ENCODE measurements at places on chromosomes 16 and 17.

- no peak for DNase-seq
Measured at GRCh38 chr16:1592446-1592845, 19.4 kb downstream of the IFT140 start.

GRCh38 chr16:86567701-86568581 is 1.3 kb downstream of the FOXC2 start:
- DNase-seq: no peak

DNA sequence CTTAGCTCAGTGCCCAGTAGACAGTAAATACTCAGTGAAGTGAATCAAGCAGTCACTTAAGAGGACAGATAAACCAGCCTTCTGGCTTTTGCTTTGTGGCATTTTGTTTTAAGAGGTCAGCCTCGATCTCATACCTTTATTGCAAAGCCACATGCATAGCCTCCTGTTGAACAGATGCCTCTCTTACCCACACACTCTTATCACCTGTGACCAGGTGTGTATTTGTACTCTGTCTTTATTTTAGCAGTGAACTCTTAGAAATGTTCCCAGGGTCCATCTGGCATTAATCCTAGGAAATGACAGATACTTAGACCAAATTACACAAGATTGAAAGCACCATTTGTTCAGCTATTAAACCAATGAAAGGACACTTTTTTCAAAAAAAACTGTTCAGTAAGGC is 1426.5 kb downstream of the CDH11 start:
- DNase-seq: no peak

GRCh38 chr17:48440669-48441068 is 10.7 kb upstream of the SKAP1 start:
- DNase-seq: no peak

DNA sequence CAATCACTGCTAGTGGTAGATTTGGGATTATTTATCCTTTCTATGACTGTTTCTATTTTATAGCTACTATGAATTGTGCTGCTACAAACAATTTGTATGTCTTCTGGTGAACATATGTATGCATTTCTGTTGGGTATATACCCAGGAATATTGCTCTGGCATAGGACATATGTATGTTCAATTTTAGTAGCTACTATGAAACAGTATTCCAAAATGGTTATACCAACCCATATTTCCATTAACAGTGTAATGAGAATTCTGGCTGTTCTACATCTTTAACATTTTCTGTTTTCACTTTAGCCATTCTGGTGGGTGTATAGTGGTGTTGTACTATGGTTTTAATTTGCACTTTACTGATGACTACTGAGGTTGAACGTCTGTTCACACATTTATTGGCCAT is 57.6 kb upstream of the NACA2 start:
- no peak for DNase-seq

- no peak for DNase-seq
Measured at GRCh38 chr17:19748807-19749193, 702 bp upstream of the ALDH3A1 start.

DNA sequence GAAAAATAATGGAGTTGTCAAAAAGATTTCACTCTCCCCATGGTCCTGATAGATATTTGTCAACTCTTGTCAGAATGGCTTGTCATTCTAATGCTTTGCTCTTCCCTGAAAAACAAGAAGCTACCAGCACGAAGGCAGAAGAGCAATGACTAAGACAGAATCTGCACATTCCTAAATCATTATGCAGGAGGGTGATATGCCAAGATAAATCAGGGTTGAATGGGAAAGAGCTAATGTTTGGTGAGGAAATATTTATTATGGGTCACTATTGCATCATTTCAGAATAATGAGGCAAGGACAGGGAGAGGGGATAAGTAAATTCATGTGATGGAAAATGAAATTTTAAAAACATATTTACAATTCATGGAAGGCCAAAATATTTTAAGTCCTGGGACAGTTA is 297.5 kb upstream of the XYLT1 start:
- no peak for DNase-seq

DNA sequence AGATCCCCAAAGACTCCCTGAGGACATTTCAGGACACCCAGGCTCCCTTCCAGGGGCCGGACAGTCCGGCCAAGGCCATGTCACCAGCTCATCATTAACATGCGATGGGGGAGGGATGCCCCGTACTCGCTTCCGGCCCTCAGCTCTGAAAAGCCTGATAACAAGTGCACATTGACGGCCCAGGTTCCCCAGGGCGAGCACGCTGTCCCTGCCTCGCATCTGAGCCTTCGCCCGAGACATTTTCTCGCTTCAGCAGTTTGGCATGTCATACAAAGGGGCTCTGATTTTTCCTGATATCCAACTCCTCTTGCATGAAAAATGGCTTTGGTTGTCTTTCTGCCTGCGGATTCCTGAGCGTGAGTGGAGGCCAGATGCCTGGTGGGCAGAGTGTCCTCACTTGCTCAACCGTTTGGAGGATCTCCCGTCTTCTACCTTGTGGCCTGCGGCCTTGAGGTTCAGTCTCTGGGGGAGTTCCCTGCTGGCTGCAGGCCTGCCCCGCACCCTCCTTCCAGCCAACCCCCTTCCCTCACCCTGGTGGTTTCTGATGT is 14.1 kb downstream of the CACNG4 start:
- DNase-seq: no peak

- no peak for DNase-seq
Measured at GRCh38 chr16:21186326-21186691, 25.1 kb downstream of the ZP2 start.

DNA sequence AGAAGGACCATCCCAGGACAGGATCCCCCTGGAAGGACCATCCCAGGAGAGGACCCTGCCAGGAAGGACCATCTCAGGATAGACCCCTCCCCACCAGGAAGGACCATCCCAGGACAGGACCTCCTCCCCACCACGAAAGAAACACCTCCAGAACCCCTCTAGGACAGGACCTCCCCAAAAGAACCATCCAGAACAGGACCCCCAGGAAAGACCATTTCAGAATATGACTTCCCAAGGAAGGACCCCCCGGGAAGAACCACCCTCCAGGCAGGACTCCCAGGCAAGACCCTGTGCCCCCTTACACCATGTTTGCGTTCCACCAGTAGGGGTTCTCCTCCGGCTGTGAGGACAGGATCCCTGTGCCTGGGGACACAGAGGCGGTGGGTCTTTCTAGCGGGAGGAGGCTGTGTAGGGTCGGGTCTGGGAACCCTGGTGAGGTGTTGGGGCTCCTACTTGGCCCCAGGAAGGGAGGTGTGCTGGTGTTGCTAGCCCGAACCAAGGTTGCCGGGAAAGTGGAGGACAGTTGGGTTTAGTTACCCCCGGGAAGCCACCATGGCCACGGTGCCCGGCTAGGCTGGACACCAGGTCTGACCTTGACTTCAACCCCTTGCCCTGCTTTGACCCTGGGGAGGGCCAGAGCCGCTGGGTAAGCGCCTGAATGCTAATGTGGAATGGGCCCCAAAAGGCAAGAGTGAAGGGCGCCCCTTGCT is 2.2 kb downstream of the NOTUM start:
- no peak for DNase-seq

- no peak for DNase-seq
Measured at GRCh38 chr17:64938290-64938689, 19.0 kb upstream of the LRRC37A3 start.

GRCh38 chr16:5925850-5926249 is 828.3 kb upstream of the EEF2KMT start:
- no peak for DNase-seq

DNA sequence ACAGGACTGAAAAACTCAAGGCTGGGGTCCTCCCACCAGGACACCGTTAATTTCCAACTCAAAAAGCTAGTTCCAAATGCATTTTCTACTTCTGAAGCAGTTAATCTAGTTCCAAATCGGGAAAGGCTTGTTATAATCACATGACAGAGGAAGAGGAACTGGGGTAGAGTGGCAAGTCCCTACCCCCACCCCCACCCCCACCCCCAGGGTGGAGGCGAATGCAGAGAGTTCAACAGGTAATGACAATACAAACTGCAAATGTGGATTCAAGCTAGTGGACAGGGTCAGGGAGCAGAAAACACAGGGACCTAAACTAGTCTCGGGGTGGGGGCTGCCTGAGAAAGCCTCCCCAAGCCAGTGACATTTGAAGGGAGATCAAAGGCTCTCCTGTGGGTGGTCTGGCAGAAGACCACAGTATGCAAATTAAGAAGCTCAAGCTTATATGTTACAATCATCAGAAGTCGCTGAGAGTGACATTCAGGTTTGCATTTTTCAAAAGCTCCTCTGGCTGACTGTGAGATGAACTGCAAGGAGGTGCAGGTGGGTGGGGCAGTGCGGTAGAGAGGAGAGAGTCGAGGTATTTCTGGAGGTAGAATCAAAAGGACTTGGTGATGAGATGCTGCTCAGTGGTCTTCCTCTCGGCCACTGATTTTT is 56.4 kb upstream of the SLC25A19 start:
- no peak for DNase-seq

- no peak for DNase-seq
Measured at GRCh38 chr16:4064950-4065352, 51.3 kb downstream of the ADCY9 start.

GRCh38 chr17:70426752-70427151 is 257.4 kb downstream of the KCNJ2 start:
- no peak for DNase-seq

- DNase-seq: no peak
Measured at GRCh38 chr16:27171584-27171983, 31.7 kb upstream of the KDM8 start.

GRCh38 chr17:73393381-73393780 is 81.6 kb upstream of the CDC42EP4 start:
- no peak for DNase-seq

DNA sequence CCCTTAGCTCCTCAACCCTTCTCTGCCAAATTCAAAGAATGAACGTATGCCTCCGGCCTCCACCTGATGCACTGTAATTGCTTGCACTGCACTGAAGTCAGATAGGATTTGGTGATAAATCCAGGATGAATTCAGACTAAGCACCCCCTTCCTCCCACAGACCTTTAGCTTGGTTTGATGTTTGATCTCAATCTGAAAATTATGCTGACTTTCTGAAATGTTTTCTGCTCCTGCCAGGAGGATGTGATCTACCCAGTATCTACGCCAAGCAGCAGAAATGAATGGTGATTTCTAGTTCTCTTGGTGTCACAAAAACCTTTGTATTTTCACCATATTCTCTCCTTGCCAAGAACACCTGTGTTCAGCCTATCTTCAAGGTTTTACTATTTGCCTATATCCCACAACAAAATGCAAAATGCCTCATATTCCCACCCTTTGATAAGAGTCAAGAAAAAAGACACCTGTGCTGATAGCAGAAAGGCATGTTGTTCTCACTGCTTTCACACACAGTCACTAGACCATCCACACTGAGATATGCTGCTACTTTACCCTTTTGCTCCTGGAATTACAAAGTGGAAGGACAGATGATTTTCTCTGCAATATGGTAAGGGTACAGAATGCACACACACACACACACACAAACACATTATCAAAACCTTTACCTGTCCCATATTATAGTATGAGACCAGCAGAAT is 14.7 kb downstream of the RFFL start:
- DNase-seq: no peak

DNA sequence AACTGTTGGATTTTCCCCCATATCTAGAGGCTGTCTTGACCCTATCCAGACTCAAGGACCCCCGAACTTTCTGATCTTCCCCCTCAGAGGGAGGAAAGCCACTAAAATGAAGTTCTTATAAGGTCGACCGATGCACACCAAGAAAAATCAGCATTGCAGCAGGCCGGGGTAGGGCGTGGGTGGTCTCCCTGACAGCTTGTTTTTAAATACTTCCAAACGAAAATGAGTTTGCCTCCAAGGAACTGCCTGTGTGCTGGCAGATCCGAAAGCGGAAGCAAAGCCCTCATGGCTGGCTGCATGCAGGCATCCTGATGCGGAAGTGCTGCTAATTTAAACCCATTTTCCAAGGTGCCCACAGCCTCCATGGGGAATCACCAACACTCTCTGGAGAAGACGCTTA is 374.3 kb upstream of the XYLT1 start:
- no peak for DNase-seq

DNA sequence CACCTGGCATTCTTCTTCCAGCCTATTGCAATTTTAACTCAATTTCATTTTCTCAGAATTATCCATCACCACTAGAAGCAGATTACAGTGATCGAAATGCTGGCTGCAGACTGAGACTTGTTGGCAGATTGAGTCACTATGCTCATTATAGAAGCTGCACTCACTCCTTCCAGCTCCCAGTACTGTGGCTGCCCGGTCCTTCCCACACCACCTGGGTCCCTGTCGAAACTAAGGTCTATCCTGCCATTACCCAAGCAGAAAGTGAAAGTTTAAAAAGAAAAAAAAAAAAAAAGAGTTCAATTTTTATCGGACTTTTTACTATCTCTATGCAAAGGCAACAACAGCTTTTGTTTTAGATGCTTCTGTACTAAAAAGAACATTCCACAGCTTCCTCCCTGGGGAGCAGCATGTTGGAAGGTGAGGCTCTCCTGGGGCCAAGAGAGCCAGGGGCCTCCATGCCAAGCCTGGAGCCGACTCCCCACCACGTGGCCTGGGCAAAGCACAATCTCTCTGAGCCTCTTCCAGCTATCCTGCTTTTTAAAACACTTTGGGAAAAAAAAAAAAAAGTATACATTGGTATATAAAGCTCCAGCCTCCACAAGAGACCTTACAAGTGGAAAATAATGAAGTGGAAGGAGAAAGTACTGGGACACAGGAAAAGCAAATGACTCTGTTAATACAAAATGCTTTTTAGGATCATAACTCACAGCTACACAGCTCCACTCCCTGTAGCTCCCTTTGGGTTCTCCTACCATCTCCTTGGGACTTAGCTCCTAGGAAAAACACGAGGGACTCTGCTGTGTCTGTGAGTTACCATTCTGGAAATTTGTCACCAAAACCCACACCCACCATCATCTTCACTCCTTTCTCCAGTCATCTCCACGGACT is 77.8 kb downstream of the USP31 start:
- DNase-seq: no peak

Data from NCI-H1092 treated with DMSO at 0.1 percent for 48 hours (cell line).